ENCODE measurements at places on chromosomes 1 and 21. TPM values are rescaled to one million over a fixed set of nuclear protein-coding genes. Genes with fewer than 3 reads are reported as not detected.

The MMEL1 gene
- polyA plus RNA-seq = 6.8 TPM

The HNRNPCL4 gene
- polyA plus RNA-seq = not detected

The CCDC27 gene
- polyA plus RNA-seq = not detected

The GUCA2B gene
- polyA plus RNA-seq = not detected

The MAP1LC3C gene
- polyA plus RNA-seq = not detected

The SHISA4 gene
- 0.41 TPM for polyA plus RNA-seq

The APOBEC4 gene
- not detected for polyA plus RNA-seq

The RER1 gene
- polyA plus RNA-seq = 166 TPM

The ABCA4 gene
- not detected for polyA plus RNA-seq

The DNAJC28 gene
- 1.7 TPM for polyA plus RNA-seq

The CELA3A gene
- polyA plus RNA-seq = not detected

The RNF186 gene
- polyA plus RNA-seq = not detected

The ZSCAN20 gene
- polyA plus RNA-seq = 1.4 TPM

The DCST2 gene
- polyA plus RNA-seq = not detected

The KRTAP7-1 gene
- not detected for polyA plus RNA-seq

The PDPN gene
- polyA plus RNA-seq = not detected

The CR1L gene
- polyA plus RNA-seq = not detected

The USP33 gene
- 38.9 TPM for polyA plus RNA-seq

The CCDC18 gene
- 9.6 TPM for polyA plus RNA-seq

The LCE3E gene
- polyA plus RNA-seq = not detected

The C1orf185 gene
- not detected for polyA plus RNA-seq

The NIPAL3 gene
- polyA plus RNA-seq = 55.5 TPM

The XCL1 gene
- polyA plus RNA-seq = 30.3 TPM

The AIM2 gene
- polyA plus RNA-seq = 3.7 TPM

The SH2D5 gene
- not detected for polyA plus RNA-seq

The AVPR1B gene
- polyA plus RNA-seq = not detected

The TAS1R1 gene
- polyA plus RNA-seq = not detected

The GPR137B gene
- polyA plus RNA-seq = 13.0 TPM

The VANGL2 gene
- polyA plus RNA-seq = not detected

The LCE2B gene
- polyA plus RNA-seq = not detected

The NPHS2 gene
- polyA plus RNA-seq = not detected

The TPTE gene
- not detected for polyA plus RNA-seq

The PGLYRP4 gene
- polyA plus RNA-seq = not detected

The E2F2 gene
- polyA plus RNA-seq = 0.76 TPM

The QSOX1 gene
- 14.2 TPM for polyA plus RNA-seq
